ENCODE measurements at places on chromosomes 5 and 9.
A peak's percentile ranks its signal among the peaks of the same experiment; 100 is the strongest.

- DNase-seq = no peak
Measured at GRCh38 chr5:38131686-38132085, 126.7 kb upstream of the EGFLAM start.

- no peak for DNase-seq
Measured at GRCh38 chr5:169527066-169527465, 56.5 kb upstream of the SPDL1 start.

- no peak for DNase-seq
Measured at GRCh38 chr9:133477992-133478850, 678 bp downstream of the SLC2A6 start.

- DNase-seq = no peak
Measured at GRCh38 chr5:126469536-126470316, 46.5 kb downstream of the GRAMD2B start.

DNA sequence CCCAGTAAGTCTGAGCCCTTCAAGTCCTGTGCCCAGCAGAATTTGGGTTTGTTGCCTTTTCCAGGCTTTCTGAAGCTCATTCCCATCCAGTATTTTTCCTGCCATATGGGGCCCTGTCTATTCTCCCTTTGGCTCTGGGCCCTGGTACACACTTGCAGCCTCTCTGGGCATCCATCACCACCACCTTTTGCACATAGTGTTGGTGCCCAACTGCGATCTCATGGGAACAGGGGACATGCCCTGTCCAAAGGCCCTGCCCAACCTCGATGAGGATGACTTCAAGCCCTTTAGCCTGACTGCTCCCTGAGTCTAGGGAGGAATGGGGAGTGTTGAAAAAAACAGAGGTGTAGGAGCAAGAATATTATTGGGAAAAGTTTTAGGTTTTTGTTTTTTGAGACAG is 11.5 kb downstream of the RGS3 start:
- no peak for DNase-seq

DNA sequence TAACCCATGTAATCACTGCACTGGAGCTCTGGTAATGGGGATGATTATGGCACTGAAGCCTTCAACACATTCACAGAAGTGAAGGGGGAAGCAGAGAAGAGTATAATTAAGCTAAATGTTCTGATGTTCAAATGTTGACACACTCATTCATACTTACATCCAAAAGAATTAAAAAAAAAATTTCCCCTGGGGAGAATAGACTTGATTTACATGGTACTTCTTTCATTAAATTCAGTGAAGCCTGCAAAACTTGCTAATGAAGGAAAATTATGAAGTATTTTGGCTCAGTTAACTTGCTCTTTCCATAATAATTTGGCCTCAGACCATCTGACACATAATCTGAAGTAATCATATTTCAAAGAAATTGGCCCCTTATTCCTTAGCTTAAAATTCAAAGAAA is 428.8 kb downstream of the SH3GL2 start:
- DNase-seq = no peak

- DNase-seq = no peak
Measured at GRCh38 chr9:92353051-92353450, 27.3 kb downstream of the CENPP start.

DNA sequence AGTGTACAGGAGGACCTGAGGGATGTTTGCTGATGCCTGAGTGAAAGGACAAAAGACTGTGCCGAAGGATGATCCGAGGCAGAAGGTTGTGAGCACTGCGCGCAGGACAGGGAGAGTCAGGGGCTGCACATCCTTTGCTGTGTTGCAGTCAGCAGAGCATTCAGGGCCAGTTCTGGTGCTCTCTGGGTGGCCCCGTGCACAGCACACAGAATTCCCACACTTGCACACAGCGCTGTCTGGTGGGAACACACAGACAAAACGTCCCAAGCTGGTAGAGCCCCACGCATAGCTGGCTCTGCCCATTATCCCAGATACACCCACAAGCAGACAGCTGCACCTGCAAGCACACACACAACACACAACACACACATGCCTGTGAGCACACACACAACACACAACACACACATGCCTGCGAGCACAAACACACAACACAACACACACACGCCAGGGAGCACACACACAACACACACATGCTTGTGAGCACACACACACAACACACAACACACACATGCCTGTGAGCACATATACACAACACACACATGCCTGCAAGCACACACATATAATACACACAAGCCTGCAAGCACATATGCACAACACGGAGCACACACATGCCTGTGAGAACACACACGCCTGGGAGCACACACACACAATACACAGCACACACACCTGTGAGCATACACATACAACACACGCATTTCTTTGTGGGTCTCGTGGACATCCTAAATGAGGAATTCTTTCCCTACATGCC is 74.4 kb downstream of the FGF18 start:
- DNase-seq = no peak

GRCh38 chr5:1119312-1119831 is 7.5 kb upstream of the SLC12A7 start:
- DNase-seq = no peak

DNA sequence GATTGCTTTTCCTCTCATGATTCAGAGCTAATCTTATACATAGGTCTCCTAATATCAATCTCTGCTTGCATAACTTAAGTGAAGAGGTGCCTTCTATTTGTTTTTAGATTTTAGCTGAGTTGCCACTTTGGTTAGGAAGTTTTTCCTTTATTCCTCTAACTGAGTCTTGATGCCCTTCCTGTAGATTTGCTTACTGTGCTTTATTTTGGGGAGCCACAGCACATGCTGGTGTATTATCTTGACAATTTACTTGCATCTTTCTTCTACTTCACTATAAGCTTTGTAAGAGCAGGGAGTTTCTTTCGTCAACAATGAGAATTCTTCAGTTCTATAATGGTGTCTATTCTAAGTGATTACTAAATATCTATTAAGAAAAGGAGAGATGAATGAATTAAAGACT is 54.9 kb downstream of the GABRA6 start:
- DNase-seq = no peak

DNA sequence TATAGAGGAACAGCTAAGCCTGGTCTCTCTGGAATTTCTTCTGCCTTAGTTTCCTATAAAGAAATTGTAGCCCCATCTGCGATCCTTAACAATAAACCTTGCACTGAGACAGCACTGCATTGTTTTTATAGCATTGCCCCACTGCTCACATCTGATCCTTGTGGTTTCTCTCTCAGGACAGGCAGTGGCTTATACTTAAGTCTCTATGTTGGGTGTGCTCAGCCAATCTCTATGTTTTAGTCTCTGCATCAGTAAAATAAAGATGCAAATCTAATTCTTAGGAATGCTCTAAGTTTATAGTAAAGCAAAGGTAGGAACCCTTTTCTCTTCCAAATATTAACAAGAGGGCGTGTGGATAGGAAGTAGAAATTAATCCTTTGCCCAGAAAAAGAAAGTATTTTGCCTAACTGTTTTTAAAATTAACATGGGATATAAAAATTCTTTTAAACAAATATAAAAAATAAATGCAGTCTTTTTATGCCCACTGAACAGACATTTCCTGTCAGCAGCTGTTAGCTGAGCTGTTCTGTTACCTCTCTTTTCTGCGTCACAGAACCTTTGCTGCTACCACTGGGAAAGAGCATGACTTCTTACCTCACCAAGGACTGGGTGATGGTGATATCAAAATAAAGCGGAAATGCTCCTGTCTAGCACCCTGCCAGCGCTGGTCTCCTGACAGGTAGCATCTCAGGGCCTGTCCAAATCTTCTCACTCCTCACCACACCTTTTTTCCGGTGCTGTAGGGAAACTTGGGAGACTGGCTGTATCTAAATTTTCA is 29.5 kb downstream of the MRPS27 start:
- DNase-seq = no peak

DNA sequence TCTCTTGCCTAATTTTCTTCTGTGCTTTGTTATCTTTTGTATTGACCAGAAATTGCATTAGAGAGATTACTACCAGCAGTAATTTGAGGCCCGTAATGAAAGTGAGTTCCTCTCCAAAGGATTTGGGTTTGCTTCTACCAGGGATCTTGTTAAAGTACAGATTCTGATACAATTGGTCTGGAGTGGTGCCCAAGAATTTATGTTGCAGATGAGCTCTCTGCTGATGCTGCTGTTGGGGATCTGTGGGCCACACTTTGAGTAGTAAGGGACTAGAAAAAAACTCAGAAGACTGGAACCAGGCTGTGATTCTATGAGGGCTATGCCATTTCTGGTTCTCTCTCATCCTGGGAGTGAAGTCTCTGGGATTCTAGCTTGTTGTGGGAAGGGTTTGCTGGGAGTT is 192.2 kb downstream of the SEC61B start:
- no peak for DNase-seq

DNA sequence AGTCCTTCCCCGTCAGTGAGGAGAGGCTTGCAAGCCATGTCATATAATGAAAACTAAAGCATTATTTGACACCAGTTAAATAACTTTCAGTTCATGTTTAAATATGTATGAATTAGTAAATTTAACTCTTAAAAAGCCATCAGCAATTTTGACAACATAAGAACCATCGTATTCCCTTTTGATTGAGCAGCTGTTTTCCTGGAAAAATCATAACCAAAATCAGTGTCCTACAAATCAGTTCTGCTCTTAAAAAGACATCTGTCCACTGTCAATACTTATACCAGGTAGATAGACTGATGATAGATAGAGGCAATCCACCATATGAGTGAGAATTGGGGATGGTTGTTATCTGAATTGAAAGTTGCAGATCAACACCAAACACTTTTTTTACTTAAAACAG is 2.3 kb downstream of the DIRAS2 start:
- DNase-seq = no peak

DNA sequence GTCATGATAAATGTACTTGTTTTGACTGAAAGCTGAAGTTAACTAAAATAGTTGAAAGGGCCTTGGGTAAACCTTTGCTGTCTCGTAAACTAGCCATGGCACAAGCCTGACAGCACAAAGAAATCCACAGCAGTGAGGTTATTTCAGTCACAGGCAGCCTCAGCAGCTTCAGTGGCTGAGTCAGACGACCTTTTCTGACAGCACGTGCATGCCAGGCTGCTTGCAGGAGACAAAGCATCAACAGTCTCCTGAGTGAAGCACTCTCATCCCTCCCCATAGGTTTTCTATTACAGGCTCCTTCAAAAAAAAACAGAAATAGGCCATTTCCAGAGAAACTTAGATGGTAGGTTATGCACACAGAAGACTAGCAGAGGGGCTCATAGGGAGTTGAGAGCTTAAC is 34.6 kb downstream of the OXCT1 start:
- DNase-seq = peak; percentile 30

DNA sequence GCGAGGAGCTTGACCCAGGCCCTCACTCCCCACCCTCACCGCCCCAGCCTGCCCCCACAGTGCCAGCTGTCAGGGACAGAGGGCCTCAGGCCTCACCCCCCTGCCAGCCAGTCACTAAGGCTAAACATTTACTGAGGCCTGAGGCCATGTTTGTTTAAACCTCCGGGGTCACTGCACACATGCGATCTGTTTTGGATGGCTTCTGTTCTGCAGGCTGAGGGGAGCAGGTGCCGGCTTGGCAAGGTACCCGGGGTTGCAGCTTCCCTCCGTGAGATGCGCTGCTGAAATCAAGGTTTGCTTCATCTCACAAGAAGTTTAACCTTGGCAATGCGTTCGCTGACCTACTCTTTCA is 103.3 kb upstream of the BOD1 start:
- peak; percentile 61 for DNase-seq

DNA sequence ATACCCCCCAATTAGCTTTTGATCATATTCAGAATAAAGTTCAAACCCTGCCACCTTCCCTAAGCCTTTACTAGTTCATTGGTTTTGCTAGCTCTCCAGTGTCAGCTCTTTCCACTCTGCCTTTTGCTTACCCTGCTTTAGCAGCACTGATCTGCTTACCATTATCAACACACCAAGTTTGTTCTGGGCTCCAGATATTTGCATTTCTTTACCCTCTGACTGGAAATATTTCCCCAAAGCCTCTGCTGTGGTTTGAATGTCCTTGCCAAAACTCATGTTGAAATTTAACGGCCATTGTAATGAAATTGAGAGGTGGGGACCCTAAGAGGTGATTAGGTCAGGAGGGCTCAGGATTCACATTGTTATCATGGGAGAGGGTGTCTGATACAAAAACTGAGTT is 99.5 kb downstream of the GCNT1 start:
- no peak for DNase-seq

DNA sequence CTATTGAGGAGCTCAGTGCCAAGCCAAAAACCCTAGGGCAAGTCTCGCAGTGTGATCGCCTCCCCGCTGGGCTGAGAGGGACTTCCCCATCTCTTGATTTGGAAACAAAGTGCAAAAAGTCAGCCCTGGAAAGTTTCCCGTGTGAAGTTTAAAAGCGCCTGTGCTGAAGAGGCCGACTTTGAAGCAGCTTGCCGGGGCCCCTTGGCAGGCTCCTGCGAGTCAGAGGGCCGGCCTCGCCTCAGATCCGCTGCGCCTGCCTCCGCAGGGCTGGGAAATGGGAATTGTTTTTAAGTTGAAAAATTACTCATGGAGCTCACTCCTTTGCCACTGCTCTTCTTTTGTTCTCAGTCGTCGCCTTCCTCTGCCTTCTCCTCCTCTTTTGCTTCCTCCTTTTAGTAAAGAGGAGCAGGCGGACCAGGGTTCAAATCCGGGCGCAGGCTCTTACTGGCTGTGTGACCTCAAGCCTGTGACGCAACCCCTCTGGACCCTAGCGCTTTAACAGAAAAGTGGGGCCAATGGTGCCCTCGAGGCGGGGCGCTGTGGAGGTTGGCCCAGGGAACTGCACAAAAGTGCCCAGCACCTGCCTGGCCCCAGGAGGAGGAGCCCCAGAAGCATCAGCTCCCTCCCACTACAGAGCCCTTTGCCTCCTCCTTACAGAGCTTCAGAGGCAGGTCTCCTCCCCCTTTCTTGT is 14.7 kb upstream of the LHX2 start:
- DNase-seq = no peak

- DNase-seq = no peak
Measured at GRCh38 chr9:6153425-6153824, 62.2 kb upstream of the IL33 start.

- no peak for DNase-seq
Measured at GRCh38 chr9:16193066-16193465, 640.2 kb downstream of the CCDC171 start.

DNA sequence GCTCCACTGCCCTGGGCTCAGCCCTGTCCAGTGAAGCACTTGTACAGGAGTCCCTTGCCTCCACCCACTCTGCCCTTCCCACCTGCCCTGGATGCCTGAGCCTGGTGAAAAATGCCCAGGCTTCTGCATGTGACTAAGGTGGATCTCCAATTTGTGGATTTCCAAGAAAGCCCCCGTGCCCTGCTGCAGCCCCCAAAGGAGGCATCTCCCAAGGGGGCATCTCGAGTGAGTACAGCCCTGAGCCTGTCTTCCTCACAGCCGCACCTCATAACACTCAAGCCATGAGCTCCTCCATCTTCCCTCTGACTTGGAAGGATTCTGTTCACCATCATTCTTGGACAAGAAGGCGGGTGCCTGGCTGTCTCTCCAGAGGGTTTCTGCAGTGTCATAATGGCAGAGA is 158.0 kb upstream of the PPP1R26 start:
- DNase-seq = no peak

Measured in posterior cingulate gyrus (tissue), 11 donors.